ENCODE measurements at places on chromosomes 16 and 17. TPM values are rescaled to one million over a fixed set of nuclear protein-coding genes. Genes with fewer than 3 reads are reported as not detected.

DNA sequence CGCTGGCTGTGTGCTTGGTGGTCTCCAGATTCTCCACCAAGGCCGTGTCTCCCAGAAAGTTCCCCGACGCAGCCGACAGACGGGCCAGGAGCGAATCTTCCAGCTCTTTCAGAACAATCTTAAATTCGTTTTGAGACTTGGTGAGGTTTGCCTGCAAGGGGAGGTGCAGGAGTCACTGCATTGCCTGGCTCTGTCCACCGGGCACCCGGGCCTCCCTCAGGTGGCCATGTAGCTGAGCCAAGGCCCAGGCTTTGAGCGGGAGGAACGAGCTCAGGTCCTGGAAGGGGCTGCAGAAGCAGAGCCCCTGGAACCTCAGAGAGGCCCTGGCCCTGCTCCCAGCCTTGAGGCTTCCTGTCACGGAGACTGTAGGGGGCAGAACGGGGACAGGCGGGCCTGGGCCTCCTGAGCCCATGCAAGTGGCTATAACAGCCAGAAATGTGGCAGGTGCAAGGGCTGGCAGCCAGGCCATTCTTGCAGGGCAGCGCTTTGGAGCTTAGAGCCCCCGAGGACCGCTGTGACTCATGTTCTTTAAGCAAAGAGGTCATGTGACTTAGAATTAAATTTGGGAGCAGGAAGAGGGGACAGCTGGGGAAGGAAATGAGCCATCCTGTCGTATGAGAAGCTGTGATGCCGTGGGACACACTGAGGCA is 72.4 kb downstream of the PGS1 start:
- DNase-seq = peak; percentile 28

Gene DCUN1D3
- total RNA-seq = 8.6 TPM

- DNase-seq = peak; percentile 73
These were observed 1.1 kb upstream of the GNA13 start for GRCh38 chr17:65057531-65058090.

DNA sequence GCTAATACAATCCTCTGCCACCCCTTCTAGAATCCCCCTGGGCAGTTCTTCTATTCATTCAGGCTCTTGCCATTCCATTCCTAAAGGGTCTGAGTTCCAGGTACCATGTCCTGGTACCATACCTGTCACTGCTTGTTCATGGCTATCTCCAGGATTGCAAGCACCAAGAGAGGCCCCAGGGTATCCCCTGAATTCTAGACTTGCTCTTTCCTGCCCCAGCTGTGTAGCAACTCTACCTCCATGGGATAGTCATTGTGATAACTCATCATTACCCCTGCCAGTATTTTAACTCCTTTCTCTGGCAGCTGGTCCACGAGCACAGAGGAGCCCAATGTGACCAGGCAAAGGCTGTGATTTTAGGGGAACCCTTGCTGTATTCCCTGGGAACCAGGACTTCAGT is 143.7 kb upstream of the CDH5 start:
- DNase-seq = no peak

Gene MT4
- total RNA-seq = not detected

Gene NSF
- total RNA-seq = 26.0 TPM

DNA sequence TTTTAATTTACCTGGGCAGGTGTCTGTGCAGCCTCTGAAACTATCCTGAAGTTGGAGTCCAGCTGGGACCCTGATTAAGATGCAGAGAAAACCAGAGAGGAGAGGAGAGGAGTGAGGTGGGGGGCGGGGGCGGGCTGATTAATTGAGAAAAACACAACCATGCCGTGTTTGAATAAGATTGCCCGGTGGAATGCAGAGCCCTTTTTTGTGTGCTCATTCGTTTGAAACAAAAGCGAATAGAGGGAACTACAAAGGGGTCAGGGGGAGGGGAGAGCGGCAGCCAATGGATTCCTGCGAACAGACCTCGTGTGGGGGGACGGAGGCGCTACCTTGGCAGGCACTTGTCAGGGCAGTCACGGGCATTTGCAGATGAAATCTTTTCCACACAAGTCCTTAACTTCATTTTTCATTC is 355.8 kb downstream of the SOX9 start:
- no peak for DNase-seq

DNA sequence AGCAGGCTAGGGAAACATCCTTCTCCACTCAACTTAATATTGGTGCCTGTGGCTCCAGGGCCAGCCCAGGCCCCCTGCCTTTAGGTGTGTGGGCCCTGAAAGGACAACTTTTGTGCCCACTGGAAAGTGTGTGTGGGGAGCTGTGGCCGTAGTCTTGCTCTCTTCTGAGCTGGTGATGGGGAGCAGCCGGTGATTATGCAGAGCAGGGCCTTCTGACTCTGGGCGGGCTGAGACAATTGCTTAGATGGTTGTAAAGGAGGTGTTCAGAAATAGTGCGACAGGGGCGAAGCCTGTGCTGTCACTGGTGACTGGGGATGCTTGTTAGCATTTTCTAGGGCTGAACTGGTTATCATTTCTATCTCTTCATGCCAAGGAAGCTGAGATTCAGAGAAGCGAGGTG is 62.6 kb downstream of the MSI2 start:
- DNase-seq = no peak

DNA sequence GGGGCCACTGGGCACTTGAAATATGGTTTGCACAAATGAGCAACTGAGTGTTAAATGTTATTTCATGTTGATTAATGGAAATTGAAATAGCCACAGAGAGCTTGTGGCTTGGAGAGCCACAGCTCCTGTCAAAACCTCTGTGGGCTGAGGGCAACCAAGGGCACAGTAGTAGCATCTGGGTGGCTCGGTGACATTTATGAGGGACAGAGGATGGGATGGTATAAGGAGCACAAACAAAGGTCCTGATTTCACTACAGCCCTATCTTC is 215.9 kb downstream of the SOX9 start:
- DNase-seq = no peak

GRCh38 chr16:52318302-52319009 is 228.5 kb downstream of the TOX3 start:
- no peak for DNase-seq

GRCh38 chr17:62690168-62690897 is 62.9 kb downstream of the MRC2 start:
- no peak for DNase-seq

DNA sequence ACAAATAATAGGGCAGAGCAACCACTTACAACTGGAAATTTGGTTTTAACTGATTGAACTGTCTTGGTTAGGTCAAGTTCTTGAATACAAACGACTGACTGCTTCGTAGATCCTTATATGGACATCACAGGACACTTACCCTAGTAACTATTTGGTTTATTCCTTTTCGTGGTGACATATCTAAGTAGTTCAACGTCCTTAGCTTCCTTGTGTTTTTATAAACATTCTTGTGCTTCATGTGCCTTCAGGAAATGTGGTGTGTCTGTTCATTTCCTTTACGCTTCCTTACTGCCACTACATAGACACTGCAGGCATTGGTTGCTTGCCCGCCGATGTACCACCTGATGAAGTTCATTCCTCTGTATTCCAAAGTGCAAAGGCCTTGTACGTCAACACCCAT is 59.3 kb downstream of the USP10 start:
- DNase-seq = no peak

Gene TAT
- total RNA-seq = not detected

DNA sequence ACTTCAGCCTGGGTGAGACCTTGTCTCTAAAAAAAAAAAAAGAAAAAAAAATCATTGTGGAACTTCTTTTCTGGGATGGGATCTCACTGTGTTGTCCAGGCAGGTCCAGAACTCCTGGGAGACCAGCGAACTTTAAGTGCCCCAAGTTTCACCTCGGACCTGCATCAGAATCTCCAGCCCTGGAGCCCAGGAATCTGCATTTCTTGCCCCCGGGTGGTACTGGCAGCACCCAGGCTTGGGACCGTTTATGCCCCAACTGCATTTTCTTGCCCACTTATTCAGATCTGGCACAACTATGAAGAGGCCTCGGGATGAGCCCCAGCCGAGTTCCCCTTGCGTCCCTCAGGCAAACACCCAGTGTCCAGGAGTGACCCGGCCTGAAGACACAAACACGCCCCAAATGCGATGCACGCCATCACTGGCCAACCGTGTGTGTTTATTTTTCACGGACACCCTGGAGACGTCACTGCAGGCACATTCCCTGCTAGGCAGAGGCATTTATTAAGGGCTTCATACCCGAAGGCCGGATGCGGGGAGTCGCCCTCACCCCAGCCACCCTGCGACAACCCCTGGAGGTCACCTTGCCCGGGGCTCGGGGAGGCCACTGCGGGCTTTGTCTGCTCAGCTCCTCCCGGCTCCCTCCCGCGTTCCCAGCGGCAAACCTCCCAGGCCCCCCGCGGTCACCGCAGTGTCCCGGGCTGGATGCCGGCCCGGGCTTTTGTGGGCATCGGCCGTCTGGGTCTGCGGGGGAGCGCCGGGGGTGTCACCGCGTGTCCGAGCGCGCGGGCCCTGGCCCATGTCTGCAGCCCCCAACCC is 684 bp upstream of the SPIRE2 start:
- DNase-seq = peak; percentile 77

DNA sequence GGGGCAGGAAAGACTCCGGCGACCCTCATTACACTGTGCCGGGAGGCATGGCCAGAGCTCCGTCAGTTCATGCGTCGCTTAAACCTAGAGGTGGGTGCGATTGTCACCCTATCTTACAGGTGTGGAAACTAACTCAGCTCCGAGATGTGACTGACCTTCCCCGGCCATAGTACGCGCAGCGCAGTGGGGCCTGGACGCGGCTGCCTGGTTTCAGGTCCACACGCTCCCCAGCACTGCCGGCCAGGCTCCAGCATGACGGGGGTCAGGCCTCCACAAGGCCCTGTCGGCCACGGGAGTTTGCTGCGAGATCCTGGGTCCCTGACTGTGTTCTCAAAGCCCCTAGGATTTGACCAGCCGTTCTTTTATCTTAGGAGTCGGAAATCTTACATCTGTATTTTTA is 34.4 kb downstream of the JPH3 start:
- DNase-seq = peak; percentile 27

GRCh38 chr17:82399041-82399441 is 19.1 kb upstream of the HEXD start:
- peak; percentile 66 for DNase-seq

- no peak for DNase-seq
These were observed 330.7 kb upstream of the ASIC2 start for GRCh38 chr17:33623841-33624240.

DNA sequence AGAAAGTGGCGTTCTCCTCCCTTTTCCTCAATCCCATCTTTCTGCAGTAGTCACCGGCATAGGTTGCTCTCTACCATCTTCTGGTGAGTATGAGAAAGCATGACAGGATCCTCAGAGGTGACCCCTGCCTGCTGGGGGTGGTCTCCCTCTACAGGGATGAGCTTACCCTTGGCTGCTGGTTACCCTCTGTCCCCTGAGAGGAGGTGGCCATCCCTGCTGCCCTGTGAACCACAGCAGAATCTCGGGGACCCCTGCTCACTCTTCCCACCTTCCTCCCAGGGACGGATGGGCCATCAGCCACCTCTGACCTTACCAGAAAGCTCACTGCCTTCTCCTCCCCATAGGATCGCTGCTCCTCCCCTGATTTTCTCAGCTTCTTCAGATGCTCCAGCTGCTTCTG is 7.8 kb downstream of the MEFV start:
- no peak for DNase-seq

- DNase-seq = no peak
These were observed 8.2 kb downstream of the UBE2O start for GRCh38 chr17:76444518-76445311.

Gene PRSS22
- total RNA-seq = not detected

DNA sequence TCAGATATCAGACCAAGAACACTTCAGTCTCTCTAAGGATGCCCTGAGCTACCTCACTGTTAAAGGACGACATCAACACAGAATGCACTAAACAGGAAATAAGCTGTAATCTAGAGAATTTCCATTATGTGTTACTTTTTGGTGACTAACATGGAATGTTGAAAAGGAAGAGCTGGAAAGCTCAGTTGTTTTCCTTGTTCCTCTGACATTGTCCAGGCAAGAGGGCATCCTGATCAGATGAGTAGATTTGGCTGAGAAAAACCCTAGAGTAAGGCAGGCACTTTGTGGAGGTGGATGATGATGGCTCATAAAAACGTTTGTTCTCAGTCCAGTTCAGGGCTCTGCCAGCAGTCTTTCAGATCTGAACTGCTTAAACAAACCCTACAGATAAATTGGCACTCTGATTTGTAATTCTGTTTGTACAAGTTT is 34.0 kb downstream of the DGKE start:
- no peak for DNase-seq

Gene TMIGD1
- not detected for total RNA-seq

DNA sequence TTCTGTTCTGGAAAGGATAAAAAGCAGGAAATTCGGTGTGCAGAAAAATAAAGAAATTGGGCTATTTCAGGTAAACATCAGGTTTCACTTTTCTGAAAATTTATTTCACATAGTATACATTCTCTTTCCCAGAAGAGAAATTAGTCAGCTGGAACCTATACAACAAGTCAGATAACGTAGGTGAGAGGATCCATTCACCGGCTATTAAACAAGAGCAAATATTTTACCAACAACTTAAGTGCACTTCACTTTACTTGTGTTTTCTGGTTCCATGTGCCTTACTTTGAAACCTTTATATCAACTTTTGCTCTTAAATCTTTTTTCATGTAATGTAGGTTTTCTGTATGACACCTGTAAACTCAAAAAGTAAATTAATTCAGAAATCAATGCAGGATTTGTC is 839.7 kb downstream of the CDH11 start:
- no peak for DNase-seq

- DNase-seq = no peak
These were observed 11.6 kb downstream of the CUEDC1 start for GRCh38 chr17:57943645-57944044.

GRCh38 chr16:48156790-48157209 is 1.0 kb upstream of the ABCC12 start:
- DNase-seq = peak; percentile 93

Gene TMC6
- 45.4 TPM for total RNA-seq

- no peak for DNase-seq
These were observed 2.7 kb downstream of the DDX5 start for GRCh38 chr17:64503341-64503740.

- DNase-seq = no peak
These were observed 96.2 kb downstream of the USP31 start for GRCh38 chr16:23052908-23053580.

Gene TANGO6
- total RNA-seq = 9.7 TPM

DNA sequence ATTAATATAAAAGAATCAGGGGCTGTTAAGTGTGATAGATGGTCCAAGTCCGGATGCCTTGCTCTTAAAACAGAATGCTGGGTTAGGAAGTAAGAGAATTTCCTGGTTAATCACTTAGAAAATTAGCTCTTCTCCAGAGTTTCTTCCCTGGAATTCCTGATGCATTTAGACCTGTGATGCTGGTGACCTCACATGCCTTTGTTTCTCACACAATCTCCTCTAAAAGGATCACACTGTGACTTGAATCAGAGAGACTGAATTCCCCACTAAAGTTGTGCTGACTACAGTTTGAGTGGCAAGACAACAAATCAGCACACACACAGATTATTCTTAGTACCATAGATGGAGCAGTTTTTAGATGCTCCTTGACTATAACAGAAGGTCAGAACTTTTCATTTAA is 4.4 kb upstream of the RNF43 start:
- no peak for DNase-seq

GRCh38 chr17:74943808-74944522 is 8.3 kb downstream of the OTOP3 start:
- no peak for DNase-seq
